ENCODE measurements at places on chromosomes 1 and 21.
A peak's percentile ranks its signal among the peaks of the same experiment; 100 is the strongest.

DNA sequence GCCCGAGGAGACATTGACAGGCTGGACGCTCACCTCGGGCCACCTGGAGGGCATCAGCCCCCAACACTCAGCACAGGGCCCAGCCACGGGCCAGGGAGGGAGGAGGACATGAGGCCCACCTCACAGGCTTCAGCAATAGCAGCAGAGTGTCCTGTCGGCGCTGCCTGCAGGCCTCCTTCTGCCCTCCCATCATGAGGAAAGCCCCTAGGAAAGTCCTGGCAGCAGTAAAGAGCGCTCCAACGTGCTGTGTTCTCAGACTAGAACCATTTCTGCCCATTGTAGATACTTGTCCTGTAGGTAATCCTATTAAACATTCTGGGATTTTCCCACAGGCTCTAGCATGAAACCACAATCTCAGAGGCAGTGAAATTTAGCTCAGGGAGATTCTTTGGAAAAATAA, 62.0 kb upstream of the GALNT2 start:
- no peak for DNase-seq

DNA sequence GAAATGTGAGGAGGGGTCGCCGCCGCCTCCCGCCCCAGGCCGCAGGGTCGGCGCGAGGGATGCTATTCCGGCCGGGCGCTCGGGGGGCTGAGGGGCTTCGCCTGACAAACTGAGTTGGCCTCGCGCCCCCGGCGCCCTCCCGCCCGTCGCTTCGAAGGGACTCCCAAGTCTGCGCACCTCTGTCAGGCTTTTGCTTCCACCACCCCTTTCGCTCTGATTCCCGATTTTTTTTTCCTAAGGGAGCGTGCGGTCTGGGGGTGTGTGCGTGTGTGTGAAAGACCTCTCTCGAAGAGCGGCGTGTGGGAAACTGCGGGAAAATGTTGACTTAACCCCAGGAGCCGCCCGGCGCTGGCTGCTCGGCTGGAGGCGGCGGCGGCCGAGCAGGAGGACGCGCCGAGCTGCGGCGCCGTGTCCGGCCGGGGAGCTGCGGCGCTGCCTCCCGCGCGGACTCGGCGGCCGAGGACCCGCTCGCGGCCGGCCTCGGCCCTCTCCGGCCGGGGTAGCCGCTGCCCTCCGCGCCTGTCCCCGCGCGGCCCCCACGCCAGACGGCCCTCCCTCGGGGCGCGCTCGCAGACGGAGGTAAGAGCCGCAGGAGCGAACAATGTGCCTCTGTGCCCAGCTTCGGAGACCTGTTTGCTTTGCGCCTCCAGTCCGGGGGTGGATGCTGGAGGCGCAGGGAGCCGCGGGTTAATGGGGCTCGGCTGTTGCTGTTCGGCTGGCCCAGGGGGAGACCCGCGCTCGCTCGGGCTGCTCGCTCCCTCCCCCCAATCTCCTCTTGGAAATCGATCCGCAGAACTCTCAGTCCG, 1.1 kb downstream of the ADGRL2 start:
- no peak for DNase-seq

DNA sequence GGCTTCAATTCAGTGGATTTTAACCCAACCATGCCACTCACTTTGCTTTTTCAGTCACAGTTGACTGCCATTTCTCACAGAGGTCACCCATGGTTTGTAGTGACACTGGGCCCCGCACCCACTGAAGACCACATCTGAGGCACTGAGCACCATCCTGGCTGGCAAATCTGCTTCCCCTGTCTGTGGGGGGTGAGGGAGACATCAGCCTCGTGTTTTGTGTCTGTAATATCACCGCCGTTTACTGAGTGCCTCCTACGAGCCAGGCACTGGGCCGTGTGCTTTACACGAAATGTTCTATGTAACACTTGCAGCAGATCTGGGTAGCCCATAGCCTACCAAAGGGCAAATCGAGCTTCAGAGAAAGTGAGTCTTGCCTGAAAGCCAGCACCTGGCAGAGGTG, 161.8 kb downstream of the PGBD5 start:
- no peak for DNase-seq

DNA sequence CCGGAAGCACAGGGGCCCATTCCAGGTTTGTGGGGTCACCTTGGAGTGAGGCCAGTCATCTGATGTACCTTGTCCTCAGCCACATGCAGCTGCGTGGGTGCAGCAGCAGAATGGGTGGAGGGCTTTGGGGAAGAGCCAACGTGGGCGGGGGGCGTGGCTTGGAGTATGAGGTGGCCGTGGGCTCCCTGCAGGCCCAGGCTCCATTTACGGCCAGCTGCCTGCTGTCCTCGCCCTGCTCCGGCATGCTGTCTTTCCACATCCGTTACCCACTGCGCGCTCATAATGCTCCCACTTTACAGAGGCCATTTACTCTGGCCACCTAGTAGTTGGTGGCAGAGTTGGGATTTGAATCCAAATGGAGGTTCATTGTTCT, 27.8 kb upstream of the TINAGL1 start:
- no peak for DNase-seq

GRCh38 chr21:43783098-43783700, 6.2 kb upstream of the RRP1 start:
- no peak for DNase-seq

DNA sequence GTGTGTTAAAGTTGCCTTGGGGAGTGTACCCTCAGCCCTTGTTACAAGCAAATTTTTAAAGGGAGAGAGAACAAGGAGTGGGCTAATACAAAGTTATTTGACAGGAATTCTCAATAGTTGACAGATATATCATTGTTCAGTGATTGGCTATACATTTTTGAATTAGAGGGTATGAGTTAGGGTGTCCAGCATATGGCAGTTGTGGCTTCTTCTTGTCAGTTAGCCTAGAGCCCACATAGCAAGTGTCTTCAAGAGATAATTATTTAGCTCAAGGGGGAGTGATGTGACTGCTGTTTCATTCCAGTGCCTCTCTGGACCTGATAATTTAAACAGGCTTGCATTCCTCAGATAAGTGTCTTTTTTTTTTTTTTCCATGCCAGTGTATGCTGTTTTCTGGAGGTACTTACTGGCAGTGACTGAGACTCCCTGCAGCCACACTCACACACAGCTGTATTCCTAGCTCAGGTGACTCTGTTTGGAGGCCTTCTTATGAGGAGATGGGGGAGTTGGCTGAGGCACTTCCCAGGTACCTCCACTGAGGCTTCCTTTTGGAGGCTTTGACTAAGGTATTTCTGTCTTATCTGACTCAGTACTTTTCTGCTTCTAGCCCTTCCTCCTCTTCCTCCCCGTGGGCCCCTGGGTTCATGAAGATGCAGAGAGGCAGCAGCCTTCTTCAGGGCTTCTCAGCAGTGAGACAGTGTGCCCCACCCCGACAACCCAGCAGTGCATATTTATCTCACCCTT, 32.3 kb downstream of the IVNS1ABP start:
- DNase-seq: no peak

DNA sequence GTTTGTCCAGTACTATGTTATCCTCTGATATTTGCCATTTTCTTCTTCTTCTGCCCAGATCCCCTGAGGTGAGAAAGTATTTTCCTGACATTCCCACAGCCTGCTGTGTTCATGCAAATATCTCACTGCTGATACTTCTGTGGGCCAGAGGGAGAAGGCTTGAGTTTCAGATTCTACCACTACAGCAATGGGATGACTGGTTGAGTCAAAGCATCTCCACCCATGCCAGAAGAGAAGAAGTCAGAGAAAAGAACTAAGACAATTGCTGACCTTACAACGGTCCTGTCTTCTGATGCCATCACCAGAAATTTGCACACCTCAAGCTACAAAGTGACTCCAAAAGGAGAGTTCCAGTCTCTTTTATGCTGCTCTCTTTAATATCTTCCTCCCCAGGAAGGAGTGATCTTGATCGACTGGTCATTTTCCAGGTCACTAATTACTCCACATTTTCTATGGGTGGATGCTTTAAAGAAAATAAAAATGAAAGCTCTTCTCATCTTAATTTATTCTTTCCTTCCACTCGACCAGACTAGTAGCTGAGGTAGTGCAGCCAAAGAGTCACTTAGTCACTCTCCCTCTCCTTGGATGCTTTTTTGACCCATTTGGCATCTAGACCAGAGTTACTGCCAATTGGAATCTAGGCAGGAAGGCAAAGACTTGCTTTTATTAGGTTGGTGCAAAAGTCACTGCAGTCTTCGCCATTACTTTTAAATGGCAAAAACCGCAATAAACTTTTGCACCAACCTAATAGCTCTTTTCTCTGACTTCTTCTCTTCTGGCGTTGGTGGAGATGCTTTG, 195.1 kb downstream of the PTPRC start:
- DNase-seq: no peak

DNA sequence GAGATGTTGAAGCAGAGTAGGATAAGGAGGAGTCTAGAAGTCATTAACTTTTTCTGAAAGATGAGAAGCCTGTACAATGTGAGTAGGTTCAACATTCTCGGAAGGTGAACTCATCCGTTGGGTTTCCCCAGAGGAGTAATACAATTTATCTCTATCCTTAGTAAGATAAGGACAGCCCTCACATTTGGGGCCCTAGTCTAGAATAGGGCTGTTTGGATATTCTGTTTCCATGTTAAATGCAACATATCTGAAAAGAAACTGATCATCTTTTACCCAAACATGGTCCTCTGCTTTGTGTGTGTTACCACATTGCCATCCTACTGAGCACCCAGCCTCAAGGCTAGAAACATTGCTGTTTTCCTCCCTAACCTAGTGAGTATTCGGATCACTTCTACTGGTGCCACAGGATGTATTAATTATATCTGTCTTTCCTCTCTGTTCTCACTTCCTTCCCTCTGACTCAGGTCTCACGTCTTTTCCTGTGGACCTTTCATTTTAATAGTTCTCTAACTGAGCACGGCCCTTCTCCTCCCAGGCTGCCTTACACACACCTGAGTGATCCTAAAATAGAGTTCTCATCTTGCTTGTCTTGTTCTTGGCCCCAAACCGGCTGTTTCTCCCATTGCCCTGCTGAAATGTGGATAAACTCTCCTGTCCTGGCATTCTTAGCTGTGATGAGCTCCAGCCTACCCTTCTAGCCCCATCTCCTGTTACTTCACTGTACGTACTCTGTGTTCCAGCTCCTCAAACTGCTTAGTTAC, 91.7 kb downstream of the CDC14A start:
- DNase-seq: no peak

DNA sequence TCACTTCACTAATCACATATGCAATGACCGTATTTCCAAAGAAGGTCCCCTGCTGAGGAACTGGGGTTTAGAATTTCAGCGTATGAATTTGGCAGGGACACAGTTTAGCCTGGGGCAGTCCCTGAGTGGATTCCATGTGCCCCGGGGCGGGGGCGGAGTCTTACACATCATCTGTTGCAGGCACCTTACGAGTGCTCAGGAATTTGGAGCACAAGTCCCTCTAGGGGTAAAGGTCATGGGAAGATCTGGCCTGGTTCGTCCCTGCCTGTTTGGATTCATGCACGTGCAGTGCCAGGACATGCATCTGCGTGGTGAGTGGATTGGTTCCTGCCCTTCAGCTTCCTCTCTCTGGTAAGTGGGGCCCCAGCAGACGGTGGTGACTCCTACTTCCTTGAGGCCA, 208.3 kb upstream of the C1orf174 start:
- DNase-seq: no peak

GRCh38 chr1:173415490-173415889, 61.6 kb upstream of the PRDX6 start:
- no peak for DNase-seq

- no peak for DNase-seq
These were observed 13.2 kb downstream of the ADGRB2 start for GRCh38 chr1:31750858-31751510.

GRCh38 chr1:20380175-20380574, 89.5 kb downstream of the VWA5B1 start:
- DNase-seq: no peak

- DNase-seq: no peak
These were observed 8.5 kb downstream of the TMEM61 start for GRCh38 chr1:54988975-54989374.

- no peak for DNase-seq
These were observed 55.4 kb downstream of the KCNAB2 start for GRCh38 chr1:6100861-6101783.

- no peak for DNase-seq
These were observed 95.9 kb downstream of the EPHB2 start for GRCh38 chr1:22806584-22806983.

GRCh38 chr1:240909701-240910457, 297.9 kb upstream of the GREM2 start:
- no peak for DNase-seq

- DNase-seq: no peak
These were observed 1.2 kb downstream of the BCL9 start for GRCh38 chr1:147542569-147542897.

GRCh38 chr1:22131875-22132486, 10.9 kb downstream of the WNT4 start:
- peak; percentile 32 for DNase-seq

DNA sequence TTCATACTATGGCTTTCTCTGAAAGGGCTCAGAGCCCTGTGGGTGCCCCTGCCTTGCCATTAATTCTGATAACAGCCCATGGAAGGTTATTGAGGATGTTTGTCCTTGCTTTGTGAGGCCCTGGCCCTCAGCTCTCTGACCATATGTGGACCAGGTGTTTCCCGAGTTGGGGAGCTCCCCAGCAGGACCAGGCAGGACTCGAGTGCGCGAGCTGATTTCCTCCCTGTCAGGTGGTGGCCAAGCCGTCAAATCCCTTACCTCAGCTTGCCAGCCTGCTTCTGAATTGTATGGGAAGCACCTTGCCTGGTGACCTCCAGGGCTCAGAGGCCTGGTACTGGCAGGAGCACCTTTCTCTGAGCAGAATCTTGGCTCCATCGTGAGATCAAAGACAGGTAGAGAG, 17.9 kb upstream of the SDE2 start:
- no peak for DNase-seq

- DNase-seq: no peak
These were observed 134.6 kb upstream of the DPYD start for GRCh38 chr1:98055457-98055856.

GRCh38 chr1:230208619-230209261, 141.7 kb downstream of the GALNT2 start:
- DNase-seq: no peak

- DNase-seq: no peak
These were observed 22.6 kb upstream of the CAMK1G start for GRCh38 chr1:209560952-209561351.

GRCh38 chr1:1230656-1231399, 973 bp downstream of the SDF4 start:
- no peak for DNase-seq

DNA sequence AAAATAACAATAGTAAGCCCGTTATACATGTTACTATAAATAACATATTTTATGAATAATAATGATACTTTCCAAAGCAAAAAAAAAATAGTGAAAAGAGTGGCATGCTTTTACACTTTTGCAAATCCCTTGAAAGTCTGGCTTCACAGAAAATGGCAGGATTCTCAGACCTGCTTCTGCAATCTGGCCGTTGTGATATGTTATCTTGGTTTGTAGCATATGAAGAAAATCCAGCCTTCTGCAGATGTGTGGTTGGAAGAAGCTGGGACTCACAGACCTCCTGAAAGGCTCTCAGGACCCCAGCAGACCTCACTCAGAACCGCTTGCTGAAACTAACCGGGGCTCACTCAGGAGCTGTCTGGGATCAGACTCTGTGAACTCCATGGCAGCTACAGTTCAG, 256.0 kb upstream of the TMEM51 start:
- DNase-seq: no peak

- DNase-seq: no peak
These were observed 126.4 kb downstream of the PRDM16 start for GRCh38 chr1:3195480-3195815.

Data from T-helper 1 cell (primary cell).